EH (cell line): ENCODE measurements at places on chromosomes 4 and X.

GRCh38 chrX:135477576-135477975, 42.9 kb upstream of the INTS6L start:
- peak; percentile 60 for DNase-seq

DNA sequence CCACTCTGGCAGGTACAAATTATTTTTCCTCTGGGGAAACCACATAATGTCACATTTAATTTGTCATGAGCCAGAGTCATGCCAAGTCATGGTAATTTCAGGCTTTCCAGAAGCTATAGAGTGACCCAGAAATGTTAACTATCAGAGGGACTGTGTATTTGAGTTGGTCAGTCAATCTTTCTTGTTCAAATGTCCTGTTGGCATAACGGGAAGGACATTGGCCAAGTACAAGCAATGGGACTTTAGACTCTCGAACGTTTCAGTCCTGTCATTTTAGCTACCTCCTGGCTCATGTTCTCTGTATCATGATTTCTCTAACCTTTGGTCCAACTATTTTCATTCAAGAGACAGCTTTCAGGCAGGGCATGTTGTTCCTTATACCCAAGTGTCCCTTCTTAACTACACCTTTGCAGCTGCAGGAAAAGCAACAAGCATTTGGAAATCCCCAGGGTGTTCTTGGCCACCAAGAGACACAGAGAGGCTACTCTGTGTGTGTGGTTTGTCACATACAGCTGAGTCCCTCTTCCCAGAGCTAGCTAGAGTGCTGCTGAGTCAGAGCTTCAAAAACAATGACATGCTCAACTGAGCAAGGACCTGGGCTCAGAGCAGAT, 142.6 kb downstream of the EGF start:
- DNase-seq: peak; percentile 24

GRCh38 chr4:3178351-3178750, 70.6 kb upstream of the MSANTD1 start:
- no peak for DNase-seq

DNA sequence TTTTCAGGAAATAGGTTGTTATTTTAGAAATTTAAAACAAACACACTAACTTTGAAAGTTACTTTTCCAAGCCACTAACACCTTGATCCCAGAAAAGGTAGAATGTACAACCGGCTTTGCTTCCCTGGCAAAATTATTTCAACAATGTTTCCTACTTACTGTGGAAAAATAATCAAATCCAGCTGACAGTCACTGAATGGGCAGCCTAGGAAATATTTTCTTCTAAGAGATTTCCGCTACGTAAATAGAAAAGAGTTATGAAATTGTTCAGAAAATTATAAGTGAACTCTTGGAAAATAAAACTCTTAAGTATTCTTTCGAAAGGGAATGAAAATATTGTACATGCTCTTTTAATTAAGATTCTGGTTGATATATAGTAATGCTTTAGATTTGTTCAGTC, 195.7 kb downstream of the GASK1B start:
- DNase-seq: no peak

GRCh38 chr4:1376841-1377605, 29.2 kb downstream of the NKX1-1 start:
- no peak for DNase-seq

DNA sequence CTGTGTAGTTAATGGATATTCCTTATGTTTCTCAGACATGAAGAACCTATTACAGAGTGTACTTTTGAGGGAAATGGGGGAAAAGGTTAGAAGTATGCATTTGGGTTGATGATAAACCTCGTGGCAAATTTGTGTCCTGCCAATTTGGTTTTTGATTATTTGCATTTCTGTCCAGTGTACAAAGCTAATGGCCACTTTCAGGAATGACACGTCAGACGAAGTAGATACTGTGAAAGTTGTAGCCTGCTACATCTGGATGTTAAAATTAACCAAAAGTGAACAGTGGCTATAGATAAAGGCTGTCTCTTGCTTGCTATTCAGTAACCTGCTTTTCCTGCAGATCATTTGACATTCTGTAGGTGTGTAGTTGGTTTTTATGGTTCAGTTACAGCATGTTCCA, 1.0 kb downstream of the PRDX4 start:
- peak; percentile 10 for DNase-seq
